ENCODE measurements at places on chromosomes 2 and 18.

DNA sequence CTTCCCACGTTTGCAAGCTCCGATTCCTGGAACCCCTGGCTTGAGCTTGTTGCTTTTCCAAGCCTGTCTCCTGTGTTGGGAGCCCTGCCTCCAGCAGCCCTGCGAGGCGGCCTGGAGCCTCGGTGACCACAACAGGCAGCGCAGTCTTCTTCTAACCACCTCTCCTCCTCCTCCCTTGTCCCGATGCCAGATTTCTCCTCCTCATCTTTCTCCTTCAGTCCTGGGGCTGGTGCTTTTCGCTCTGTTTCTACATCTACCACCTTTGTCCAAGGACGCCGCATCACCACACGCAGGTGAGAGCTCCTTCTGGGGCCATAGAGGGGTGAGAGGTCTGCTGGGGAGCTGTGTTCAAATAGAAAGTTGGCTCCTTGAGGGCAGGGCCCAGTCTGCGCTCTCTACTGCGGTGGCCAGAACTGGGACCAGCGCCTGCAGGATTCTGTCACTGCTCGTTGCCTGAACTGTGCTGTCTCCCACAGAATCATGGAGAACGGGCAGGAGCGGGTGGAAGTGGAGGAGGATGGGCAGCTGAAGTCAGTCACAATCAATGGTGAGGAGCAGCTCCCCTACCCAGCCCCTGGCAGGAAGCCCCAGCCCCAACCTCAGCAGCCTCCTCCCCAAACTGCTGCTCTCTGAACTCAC lies 3.9 kb downstream of the DNAJB2 start:
- no peak for DNase-seq

DNA sequence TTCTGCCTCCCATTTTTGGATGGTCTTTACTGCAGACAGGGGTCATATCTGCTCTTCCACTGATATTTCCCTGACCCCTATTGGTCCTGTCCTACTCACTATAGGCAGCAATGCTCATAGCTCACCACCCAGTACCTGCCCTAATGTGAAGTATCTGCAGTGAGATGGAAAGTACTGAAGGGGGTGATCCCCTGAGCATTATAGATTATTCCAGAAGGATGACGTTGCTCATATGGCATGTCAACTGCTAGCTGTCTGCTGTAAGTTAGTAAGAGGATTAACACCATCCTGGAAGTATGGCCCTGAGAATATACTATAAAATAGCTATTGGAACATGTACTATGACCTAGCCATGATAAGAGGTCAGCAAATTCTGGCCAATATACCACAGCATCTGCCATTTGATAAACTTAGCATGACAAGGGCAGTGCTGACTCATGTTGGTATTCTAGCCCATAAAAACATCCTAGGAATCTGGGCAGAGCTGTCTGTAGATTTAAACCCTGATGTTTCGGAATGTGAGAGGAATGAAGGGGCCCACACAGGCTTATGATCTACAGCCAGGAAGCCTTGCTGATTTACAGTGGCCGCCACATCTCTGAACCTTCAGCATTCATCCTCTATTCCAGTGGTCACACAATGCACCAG lies 451.4 kb downstream of the TNS1 start:
- DNase-seq = no peak

GRCh38 chr18:14942275-14942674 lies 194.3 kb downstream of the ANKRD30B start:
- DNase-seq = no peak

GRCh38 chr2:36485521-36485920 lies 112.4 kb downstream of the FEZ2 start:
- no peak for DNase-seq

- DNase-seq = no peak
Measured at GRCh38 chr2:22076454-22076853, 952.7 kb downstream of the TDRD15 start.

Data from NK-92 treated with Interleukin-12 subunit alpha and Interleukin-12 subunit beta, amount 100 ng/mL, for 24 hours (cell line).